ENCODE measurements at places on chromosomes 1 and 21. TPM values are rescaled to one million over a fixed set of nuclear protein-coding genes. Genes with fewer than 3 reads are reported as not detected.

The LAPTM5 gene
- 30.3 TPM for total RNA-seq

The APOBEC4 gene
- not detected for total RNA-seq

The SPRR2A gene
- not detected for total RNA-seq

The KLHDC9 gene
- total RNA-seq, result not detected

The VANGL1 gene
- 12.7 TPM for total RNA-seq

The SHE gene
- not detected for total RNA-seq

The OR2T35 gene
- not detected for total RNA-seq

The S100A16 gene
- 4.3 TPM for total RNA-seq

The SLAMF8 gene
- total RNA-seq, result not detected

The GFI1 gene
- total RNA-seq, result 0.66 TPM

The ANGPTL1 gene
- 0.04 TPM for total RNA-seq

The CSF3R gene
- 0.71 TPM for total RNA-seq

The KRTAP10-1 gene
- not detected for total RNA-seq

The PLCH2 gene
- 0.16 TPM for total RNA-seq

The TAS1R3 gene
- 0.07 TPM for total RNA-seq

The OLFML3 gene
- 0.13 TPM for total RNA-seq

The FCRL2 gene
- total RNA-seq, result not detected

The OR2T27 gene
- total RNA-seq, result not detected

The BCL2L15 gene
- total RNA-seq, result 0.09 TPM

The RGS18 gene
- total RNA-seq, result not detected

The VWA5B1 gene
- total RNA-seq, result not detected
